ENCODE measurements at places on chromosomes 5 and 9. TPM values are rescaled to one million over a fixed set of nuclear protein-coding genes. Genes with fewer than 3 reads are reported as not detected.

Gene INSYN2B
- not detected for total RNA-seq

- no peak for DNase-seq
Observed at GRCh38 chr5:107915176-107915812, 244.6 kb upstream of the EFNA5 start.

- no peak for DNase-seq
Observed at GRCh38 chr9:115507148-115507547, 389.2 kb upstream of the TNC start.

DNA sequence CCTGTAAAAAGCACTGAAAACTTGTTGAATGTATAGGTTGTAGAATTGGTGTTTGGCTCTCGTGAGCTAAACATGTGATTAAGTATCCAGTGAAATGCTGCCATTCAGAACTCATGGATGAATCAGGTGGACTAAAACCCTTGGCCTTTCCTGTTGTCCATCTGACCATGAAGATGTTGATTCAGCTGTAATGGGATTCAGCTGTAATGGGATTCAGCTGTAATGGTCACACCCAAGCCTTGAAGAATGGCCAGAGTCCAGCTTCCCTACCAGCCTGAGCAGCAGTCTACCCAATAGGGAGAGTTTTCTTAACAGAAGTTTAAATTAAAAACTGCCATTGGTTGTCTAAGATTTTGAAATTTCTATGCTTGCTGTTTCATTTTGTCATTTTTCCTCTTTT is 18.1 kb downstream of the MAMDC2 start:
- no peak for DNase-seq

GRCh38 chr5:52073993-52074689 is 690.9 kb downstream of the ISL1 start:
- DNase-seq: no peak

DNA sequence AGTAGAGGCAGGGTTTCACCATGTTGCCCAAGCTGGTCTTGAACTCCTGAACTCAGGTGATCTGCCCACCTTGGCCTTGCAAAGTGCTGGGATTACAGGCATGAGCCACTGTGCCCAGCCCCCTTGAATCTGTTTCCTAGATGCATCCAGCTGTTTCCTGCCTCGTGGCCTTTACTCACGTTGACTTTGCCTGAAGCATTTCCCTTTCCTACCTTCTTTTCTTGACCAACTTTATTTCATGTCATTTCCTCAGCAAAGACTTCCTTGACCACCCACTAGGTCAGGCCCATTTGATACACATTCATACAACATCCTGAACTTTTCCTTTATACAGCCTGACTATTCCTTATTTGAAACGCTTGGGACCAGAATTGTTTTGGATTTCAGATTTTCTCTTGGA is 51.0 kb downstream of the DOCK2 start:
- DNase-seq: no peak

GRCh38 chr5:142322747-142323479 is 1.9 kb downstream of the SPRY4 start:
- no peak for DNase-seq

Gene TRAF1
- 169 TPM for total RNA-seq

GRCh38 chr5:73336366-73336765 is 112.2 kb downstream of the FOXD1 start:
- DNase-seq: no peak

DNA sequence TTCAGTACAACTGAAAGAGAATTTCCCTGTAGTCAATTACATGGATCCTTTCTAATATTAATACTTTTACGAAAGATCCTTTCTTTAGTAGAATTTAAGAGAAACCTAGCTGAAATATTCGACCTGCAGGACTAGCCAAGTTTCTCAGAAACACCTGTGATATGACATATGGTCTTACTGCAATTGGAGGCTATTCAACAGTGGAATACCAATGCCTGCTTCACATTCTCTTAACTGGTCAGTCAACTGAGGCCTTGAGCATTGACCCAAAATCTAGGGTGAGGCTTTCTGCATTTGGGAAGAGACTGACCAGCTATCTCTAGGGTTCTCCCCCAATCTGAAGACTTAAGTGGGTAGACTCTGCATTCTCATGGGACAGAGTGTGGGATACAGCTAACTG is 12.3 kb downstream of the UBE2QL1 start:
- DNase-seq: no peak

DNA sequence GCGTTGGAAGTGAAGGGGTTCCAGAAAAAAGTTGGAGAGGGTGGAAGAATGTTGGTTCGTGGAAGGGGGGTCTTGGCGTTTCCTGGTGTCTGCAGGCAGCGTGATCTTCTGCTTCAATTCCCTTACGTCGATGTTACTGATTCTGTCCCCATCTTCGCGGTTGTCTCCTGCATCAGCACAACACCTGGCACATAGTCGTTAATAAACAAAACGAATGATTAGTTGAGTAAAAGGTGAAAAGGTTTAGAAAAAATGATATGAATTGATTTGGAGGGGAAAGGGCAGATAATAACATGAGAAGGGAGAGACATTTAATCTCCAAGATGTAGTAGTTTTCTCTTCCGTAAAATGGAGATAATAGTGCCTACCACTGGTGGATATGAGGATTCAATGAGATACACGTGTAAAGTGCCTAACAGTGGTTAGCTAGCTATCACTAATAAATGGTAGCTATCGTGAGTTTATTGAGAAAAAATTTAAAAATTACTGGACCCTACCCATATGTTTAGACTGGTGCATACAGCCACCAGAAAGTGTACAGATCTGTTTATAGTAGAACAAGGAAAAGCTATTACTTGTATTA is 556 bp downstream of the MTREX start:
- DNase-seq: peak; percentile 8

DNA sequence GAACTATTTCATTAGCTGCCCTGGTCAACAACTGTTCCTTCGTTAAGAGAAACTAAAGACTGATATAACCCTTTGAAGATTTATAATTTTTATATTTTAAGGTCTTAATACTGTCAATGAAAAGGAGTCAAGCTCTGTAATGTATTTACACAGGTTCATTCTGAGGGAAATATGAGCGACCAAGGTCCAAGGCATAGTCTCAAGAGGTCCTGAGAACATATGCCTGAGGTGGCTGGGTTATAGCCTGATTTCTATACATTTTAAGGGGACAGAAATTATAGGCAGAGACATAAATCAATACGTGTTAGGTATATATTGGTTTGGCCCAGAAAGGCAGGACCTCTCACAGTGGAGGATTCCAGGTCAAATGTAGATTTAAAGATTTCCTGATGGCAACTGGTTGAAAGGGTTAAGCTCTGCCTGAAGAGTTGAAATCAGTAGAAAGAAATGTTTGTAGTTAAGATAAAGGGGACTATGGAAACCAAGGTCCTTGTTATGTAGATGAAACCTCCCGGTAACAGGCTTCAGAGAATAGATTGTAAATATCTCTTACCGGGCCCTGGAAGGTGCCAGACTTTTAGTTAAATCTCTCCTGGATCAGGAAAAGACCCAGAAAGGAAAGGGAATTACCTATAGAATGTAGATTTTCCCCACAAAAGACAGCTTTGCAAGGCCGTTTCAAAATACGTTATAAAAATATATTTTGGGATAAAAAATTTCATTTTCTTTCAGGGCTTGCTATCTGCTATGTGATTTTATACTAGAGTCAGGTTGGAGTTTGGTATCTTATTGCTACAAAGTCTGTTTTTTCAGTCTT is 107.3 kb upstream of the PRLR start:
- no peak for DNase-seq

- DNase-seq: no peak
Observed at GRCh38 chr5:62574599-62574998, 4.0 kb upstream of the LRRC70 start.

GRCh38 chr9:114828303-114828650 is 22.4 kb upstream of the TNFSF15 start:
- no peak for DNase-seq

Gene FBP1
- 0.82 TPM for total RNA-seq

Gene DIMT1
- total RNA-seq: 59.6 TPM
